ENCODE measurements at places on chromosomes 11 and 22.

DNA sequence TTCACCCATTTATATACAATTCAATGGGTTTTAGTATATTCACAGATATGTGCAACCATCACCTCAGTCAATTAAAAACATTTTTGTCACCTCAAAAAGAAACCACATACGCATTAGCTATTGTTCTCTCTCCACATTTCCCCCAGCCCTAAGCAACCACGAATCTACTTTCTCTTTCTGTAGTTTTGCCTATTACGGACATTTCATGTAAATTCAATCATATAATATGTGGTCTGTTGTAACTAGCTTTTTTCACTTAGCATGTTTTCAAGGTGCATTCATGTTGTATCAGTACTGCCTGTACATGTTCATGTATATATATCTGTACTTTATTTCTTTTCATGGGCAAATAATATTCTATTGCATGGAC lies 104.7 kb upstream of the RRM1 start:
- no peak for DNase-seq

- no peak for DNase-seq
Observed at GRCh38 chr11:111000400-111001080, 245.0 kb upstream of the POU2AF2 start.

DNA sequence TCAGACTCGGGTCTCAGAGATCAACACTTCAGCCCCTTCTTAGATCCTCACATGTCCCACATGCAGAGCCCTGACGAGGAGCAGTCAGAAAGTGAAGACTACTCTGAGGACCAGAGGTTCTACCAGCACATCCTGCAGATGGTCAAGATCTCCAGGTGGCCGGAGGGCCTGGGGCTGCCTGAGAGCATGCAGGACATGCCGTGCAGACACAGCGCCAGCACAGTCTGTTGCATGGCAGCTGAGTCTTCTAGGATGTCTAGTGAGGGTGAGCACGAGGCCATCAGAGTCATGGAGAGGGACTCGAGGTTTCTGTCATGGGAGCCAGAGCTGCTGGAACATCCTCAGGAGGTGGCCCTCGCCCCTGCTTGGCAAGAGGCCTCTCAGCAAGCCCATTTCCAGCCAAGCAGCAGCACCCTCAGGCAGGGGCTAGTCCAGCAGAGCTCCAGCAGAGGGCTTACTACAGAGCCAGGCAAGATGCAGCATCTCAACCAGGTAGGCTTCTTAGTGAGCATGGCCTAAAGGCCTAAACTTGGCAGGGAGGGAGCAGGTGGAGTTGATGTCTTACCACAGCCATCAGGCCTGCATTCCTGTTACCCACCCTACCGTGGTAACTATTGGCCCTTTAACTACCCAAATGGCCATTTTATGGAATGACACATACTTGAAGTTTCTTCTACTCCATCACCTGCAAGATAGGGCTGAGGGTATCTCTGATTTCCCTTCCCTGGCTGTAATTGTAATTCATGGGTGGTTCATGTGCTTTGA lies 28.7 kb downstream of the CEP164 start:
- DNase-seq: no peak

DNA sequence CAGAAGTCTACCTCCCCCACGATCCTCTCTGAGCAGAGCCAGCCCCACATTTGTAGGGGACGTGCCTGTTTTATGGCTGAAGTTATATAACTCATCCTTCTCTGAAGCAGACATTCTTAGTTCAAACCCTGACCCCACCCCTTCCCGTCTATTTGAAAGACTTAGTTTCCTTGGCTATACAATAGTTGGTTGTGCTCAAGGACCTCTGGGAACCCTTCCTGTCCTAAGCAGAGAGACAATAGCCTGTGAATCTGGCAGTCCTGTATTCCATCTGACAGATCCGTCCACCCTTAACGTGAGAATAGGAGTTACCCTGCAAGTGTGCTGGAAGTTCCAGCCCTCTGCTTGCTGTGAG lies 75.2 kb downstream of the MN1 start:
- no peak for DNase-seq

GRCh38 chr11:43921561-43922294 lies 20.7 kb upstream of the C11orf96 start:
- no peak for DNase-seq

DNA sequence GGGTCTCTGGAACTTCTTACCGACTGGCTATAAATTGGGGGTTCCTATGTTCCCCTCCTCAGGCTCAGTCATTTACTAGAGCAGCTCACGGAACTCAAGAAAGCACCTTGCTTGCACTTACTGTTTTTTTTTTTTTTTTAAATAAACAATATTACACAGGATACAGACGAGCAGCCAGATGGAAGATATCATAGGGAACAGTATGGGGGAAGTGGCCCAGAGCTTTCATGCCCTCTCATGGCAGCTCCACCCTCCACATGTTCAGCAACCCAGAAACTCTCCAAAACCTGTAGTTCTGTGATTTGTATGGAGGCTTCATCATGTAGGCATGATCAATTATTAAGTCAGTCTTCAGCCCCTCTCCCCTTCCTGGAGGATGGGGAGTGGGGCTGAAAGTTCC lies 7.5 kb downstream of the UVRAG start:
- DNase-seq: no peak

GRCh38 chr11:62144641-62145255 lies 20.9 kb downstream of the INCENP start:
- DNase-seq: no peak

DNA sequence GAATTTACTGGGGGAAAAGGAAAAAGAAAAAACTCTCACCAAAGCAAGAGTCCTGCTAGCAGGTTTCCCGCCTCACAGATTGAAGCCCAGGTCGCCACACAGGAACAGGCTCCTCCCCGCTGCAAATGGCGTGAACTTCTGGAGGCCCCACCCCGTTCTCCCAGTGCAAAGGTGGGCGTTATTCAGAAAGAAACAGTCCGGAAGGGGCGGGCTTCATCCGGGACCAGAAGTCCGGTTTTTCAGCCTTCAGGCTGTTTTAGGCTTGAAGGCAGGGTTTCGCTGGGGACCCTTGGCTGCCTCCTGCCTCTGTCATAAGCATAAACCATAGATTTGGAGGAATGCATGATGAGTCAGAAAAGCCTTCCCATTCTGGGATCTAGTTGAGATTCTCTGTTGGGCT lies 148.3 kb upstream of the POU2AF2 start:
- no peak for DNase-seq

DNA sequence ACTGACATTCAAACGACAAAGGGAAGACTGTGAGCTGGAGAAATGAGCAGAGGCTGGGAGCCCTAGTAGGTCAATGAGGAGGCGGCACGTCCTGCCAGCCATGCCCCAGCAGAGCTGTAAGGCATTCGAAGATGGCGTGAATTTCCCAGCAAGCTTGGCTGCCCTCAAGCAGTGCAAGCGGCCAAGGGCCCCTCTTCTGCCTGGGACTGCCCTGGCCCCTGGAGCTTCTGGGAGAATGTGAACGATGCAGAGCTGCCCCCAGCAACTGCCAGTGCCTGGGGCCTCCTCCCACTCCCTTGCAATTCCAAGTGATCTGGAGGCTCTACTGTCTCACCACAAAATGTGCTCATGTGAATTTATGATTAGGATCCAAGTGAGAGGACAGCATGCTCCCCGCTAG lies 4.3 kb downstream of the PPM1F start:
- no peak for DNase-seq

DNA sequence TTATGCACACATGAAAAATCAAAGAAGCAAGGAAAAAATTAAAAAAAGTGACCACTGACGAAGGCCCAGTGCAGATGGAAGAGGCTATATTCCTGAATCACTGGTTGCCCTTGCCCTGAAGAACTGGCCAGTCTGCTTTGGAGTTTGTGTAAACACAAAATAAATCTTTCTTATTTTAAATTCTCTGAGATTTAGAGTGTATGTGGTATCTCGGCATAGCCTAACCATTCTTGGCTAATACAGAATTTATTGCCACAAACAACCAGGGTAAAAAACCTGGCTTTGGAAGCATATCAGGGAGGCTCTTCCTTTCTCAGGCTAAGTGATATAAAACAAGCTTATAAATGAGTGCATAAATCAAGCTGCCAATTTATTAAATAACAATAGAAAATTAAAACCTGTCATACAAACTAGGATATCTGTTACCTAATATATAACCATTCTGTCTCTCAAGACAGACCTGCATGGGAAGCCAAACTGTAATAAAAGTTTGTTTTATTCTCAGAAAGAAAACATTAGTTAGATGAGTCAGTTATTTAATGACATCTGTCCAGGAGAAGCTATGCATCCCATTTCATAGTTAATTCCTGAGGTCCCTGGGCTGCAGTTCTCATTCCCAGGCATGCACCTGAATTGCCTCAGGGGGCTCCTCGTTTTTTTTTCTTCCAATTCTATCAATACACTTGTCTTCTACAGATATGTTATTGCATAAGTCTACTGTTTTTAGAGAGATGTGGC lies 6.1 kb upstream of the TMEM135 start:
- DNase-seq: no peak

DNA sequence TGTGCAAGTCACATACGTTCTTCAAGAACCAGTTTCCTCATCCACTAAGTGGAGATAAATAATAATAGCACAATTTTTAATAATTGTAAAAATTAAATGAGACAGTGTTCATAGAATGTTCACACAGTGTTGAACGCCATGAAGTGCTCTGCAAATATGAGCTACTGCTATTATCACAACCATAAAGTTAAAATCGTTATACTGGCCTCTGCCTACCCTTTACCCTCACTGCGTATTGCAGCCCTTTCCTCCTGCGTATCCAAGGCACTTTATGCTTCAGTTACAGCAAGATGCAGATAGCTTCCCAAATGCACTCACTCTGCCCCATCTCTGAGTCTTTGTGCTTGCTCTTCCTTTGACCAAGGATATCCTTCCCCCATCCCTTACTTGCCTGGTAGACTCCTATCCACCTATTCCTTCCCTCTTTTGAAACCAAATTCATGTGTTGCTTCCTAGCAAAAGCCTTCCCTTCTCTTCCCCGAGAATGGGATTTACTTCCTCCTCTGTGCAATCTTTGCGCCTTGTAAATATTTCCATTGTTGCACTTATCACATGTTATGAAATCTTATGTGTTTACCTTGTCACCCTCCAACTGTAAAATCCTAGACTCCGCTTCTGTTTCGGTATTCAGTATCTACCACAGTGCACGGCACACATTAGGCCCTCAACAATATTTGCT lies 196.9 kb downstream of the ADAMTS15 start:
- DNase-seq: no peak

GRCh38 chr22:30596886-30597285 lies 5.2 kb upstream of the PES1 start:
- no peak for DNase-seq

All from activated naive CD4-positive, alpha-beta T cell (primary cell).